Activated CD4-positive, CD25-positive, alpha-beta regulatory T cell (primary cell): ENCODE measurements at places on chromosomes 1 and 21.

DNA sequence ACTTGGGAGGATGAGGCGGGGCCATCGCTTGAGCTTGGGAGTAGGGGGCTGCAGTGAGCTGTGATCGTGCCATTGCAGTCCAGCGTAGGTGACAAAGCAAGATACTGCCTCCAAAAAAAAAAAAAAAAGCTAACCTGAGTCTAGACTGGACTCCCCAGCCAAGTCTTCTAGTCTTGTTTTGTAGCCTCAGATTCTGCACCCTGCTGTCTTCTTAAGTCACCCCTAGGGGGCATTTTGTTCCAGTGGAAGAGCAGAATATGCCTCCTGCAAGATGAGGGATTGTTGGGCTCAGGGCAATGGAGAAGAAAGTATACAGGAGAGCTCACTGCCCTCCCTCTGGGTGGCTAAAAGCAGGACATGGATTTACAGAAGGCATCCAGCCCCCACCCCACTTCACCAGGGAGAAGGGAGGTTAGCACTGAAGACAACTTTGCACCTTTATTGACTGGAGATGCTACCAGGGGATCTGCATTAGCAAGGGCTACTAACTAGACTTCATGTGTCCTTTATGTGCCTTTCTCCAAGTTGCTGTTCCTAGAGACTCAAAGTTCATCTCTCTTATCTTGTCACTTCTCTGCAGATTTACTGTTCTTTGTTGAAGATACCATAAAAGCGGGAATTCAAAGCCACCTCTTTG lies 15.3 kb upstream of the RNF187 start:
- DNase-seq, result no peak

GRCh38 chr1:18739408-18739807 lies 108.8 kb downstream of the PAX7 start:
- no peak for DNase-seq

- no peak for DNase-seq
These were observed 187.1 kb downstream of the CDC42BPA start for GRCh38 chr1:227131193-227131592.

GRCh38 chr1:88371436-88372023 lies 312.5 kb upstream of the PKN2 start:
- DNase-seq, result no peak

DNA sequence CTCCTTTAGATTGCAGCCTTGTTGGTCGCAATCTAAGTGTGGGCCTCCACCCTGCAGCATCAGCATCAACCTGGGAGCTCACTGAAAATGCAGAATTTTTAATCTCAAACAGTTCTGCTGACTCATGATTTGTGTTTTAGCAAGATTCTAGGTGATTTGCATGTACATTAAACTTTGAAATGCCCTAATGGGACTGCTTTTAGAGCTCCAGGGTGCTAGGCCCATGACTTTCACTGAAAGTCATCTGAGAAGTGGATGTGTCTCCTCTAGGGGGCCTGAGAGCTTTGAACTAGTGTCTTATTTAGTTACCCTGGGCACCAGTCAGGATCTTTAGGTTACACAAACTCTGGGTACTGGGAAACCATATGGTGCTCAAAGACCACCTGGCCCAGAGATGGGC lies 9.0 kb downstream of the TRIM67 start:
- no peak for DNase-seq
